ENCODE measurements at places on chromosomes 11 and 22.

DNA sequence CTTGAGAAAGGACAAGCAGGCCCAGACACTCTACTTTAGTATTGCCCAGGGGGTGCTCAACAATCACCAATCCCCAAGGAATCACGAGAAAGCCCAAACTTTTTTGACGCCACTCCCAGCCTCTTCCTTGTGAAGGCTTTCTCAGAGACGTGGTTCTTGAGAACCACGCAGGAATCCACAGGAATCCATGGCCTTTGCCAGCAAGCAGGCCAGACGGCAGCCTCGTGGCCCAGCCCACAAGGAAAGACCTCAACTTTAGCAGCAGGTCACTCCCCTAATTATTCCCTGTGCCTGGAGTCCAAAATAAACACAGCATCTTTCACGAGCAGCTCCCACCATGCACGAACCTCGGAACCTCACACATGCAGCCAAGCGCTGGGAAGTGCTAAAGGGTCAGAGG, 104.2 kb downstream of the WT1 start:
- DNase-seq = no peak

GRCh38 chr11:63290285-63290684, 46.9 kb upstream of the SLC22A25 start:
- no peak for DNase-seq

- no peak for DNase-seq
These were observed 39.4 kb upstream of the TTC12 start for GRCh38 chr11:113274713-113275582.

DNA sequence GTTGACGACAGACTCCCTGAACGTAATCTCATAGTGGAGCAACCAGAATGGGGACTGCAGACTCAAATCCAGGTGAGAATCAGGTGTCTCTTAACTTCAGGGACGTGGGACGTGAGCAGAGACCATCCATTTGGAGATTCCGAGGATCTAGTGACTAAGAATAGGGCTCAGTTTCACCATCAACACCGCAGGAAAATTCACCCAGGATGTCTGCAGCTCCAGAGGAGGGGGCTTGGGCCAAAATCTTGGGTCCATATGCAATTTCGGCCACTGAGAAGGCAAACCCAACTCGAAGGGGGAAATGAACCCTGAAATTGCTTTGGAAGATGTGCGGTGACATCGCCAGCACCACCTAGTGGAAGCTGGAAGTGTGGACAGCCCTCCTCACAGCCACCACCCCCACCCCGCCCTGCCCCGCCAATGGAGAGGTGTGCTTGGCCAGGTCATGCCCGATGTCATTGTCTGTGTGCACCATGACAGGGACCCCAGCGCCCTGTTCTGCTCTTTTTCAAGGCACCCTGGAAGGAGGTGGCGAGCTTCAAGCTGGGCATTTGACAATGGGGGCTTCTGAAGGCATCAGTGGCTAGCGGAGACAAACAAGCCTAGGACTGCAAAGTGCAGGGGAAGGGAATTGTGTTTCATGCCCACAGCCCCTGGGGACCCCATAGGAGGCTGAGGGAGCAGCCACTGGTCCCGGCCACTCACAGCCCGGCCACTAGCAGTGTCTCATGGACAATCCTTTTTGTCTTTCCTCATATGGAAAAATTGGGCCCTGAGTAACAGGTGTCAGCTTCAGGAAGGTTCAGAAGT, 24.8 kb downstream of the APOL1 start:
- peak; percentile 66 for DNase-seq

DNA sequence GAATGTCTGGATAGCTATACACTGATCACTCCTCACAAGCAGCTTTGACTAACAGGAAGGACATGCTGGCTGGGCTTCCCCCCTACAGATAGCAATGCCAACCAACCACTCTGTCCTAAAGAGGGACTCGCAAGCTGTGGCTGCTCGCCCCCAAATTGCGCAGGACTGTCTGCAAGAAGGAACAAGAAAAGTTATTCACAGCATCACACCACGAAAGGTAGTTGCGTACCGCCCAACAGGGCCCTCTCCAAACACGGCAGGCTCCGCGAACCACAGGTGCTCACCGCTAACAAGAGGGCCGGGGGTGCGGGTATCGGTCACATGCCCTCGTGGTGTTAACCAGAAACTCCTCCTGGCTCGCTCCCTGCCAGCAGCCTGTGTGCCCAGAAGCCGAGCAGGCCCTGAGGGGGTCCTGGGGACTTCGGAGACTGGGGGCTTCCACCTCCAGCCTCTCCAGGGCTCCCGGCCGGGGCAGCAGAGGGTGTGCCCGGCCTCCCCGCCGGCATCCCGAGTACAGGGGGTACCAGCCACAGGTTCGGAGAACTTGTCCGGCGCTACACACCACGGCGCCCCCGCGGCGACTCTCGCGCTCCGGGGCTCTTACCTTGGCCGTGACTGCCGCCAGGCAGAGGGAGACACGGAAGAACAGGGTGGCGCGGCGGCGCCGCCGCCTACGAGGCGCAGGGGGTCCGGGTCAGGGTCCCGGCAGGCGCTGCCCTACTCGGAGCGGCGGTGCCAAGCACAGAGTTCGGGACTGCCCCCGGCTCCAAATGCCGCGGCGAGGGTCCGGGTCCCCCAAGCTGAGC, 682 bp downstream of the LARGE1 start:
- DNase-seq = peak; percentile 30

DNA sequence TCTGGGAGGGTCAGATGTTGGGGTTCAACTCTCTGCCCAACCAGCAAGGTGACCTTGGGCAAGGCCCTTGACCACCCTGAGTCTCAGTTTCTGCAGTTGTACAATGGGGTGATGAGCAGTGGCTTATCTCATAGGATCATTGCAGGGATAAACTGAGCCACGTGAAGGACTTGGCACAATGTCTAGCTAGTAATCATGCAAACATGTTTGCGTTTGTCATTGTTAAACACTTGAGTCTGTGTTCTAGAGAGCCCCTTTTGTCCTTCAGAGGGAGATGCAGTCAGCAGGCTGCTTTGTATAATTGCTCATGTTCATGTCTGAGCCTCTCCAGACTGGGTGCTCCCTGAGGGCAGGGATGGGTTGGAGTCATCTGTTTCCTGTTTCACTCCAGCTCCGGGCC, 15.8 kb downstream of the CD82 start:
- no peak for DNase-seq

DNA sequence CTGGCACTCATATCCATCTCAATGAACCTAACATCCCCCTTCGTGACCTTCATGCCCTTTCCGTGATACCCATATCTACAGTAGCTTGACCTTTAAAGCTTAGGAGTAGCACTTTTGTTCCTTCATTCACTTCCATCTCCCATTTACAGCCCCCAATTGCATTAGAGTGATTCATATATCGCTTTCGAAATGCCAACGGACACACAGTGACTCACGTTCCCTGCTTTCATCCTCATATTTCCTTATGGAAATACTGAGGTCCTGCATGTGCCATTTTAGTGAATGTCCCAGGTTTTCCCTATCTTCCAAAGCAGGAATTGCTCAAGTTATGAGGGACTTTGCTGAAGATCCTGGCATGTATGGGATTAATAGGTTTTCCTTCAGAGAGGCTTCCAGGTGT, 44.3 kb upstream of the CEP126 start:
- peak; percentile 81 for DNase-seq

GRCh38 chr11:44557464-44557863, 8.0 kb upstream of the CD82 start:
- no peak for DNase-seq

- DNase-seq = no peak
These were observed 35.5 kb downstream of the USP28 start for GRCh38 chr11:113839842-113840241.

GRCh38 chr22:21730535-21731308, 4.9 kb downstream of the YPEL1 start:
- DNase-seq = no peak

GRCh38 chr11:67268081-67268961, 2.0 kb downstream of the GRK2 start:
- DNase-seq = no peak

DNA sequence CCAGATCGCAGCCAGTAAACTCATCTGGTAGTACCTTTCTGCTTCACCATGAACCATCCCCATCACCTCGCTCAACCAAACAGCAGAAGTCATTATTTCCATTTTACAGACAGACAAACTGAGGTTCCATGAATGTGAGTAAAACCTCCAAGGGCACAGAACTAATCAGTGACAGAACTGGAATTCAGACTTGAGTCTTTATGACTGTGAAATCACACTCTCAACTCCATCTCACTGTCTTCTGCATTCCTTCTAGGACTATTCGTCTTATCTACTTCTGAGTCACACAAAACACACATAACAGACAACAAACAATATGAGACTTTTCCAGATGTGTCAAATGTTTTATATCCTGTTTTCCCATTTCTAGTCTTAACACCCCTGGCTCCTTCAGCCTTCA, 9.3 kb upstream of the NUP50 start:
- peak; percentile 53 for DNase-seq

GRCh38 chr11:73191151-73191550, 26.9 kb upstream of the P2RY2 start:
- no peak for DNase-seq

GRCh38 chr22:32079130-32080089, 36.3 kb downstream of the SLC5A1 start:
- DNase-seq = peak; percentile 72

- DNase-seq = peak; percentile 74
These were observed 901 bp upstream of the PARVA start for GRCh38 chr11:12376259-12377081.

DNA sequence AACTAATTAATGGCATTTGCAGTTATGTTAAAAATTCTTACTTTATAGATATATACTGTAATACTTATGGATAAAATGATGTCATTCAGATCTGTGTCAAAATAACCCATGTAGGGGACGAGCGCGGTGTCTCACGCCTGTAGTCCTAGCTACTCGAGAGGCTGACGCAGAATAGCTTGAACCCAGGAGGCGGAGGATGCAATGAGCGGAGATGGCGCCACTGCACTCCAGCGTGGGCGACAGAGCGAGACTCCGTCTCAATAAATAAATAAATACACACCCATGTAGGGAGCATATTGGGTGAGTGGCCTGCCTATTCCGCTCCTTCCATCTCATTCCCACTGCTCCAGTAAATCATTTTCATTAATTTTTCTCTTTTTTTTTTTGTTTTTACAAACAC, 7.1 kb downstream of the SNU13 start:
- DNase-seq = no peak

GRCh38 chr22:43042101-43042780, 27.3 kb upstream of the PACSIN2 start:
- peak; percentile 32 for DNase-seq

GRCh38 chr11:117900121-117900648, 23.7 kb upstream of the FXYD6 start:
- no peak for DNase-seq

DNA sequence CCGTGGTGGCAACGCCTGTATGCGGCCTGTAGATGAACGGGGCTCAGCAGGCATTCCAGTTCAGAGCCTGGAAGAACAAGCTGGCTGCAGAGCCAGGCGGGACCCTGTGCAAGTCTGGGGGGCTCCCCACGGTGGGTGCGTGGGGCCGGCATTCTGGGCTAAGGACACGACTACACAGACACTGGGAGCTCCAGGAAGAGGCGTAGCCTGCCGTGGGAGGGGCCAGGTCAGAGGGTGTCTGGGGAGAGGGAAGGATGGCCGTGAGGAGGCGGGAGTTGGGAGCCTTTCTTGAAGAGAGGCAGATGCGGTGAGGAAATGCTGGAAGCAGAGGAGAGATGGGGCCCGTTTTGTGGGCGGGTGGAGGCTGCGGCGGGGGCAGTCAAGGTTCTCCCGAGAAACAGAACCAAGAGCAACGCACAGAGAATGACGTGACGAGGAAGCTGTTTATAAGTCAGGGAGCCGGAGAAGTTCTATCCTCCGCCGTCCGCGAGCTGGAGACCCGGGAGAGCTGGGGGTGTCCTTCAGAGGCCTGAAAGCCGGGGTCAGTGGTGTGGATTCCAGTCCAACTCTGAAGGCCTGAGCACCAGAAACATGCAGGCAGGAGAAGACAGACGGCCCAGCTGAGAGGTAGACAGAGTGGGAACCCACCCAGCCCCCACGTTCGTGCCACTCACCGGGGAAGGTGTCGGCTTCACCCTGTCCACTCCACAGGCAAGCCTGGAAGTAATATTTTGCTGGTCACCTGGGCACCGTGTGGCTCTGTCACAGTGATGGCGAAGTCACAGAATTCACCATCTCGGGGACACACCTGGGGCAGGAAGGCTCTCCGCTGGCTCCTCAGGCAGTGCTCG, 529.6 kb downstream of the BRD1 start:
- DNase-seq = no peak

DNA sequence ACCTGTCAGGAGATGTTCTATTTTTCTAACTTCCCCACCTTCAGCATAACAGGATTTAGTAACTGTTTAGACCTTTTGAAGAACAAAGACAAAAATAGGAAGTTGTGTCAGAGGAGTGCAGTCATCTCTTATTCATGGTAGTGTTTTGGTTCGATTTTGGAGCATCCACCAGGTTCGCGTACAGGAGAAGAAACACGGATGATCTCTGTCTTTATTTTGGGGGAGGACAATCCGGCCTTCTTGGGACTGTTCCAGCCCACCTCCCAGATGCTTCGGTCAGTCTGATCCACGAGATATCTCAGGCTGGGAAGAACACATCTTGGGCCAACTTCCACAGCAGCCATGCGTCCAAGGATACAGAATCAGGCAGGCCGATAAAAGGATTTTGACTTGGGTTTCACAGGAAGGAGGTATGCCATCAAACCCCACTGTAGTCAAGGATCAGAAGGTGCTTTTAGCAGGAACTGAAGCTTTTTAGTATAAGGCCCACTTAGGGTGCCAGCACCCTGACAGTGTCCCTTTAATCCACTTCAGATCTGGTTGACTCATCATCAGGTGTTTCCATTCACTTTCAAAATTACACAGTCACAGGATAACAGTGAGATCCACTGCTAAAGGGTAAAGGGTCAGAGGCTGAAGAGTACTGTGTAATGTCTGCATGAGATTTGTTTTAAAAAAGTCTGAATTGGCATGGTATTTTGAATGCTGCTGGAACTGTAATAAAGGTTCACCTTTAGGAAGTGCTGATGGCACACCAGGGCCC, 16.5 kb downstream of the PATZ1 start:
- no peak for DNase-seq

GRCh38 chr11:89175796-89176195, 1.9 kb upstream of the TYR start:
- DNase-seq = peak; percentile 1

GRCh38 chr11:61815790-61816735, 740 bp downstream of the FADS1 start:
- peak; percentile 64 for DNase-seq

GRCh38 chr11:17391493-17392355, 3.3 kb upstream of the KCNJ11 start:
- no peak for DNase-seq

GRCh38 chr11:11171285-11171684, 181.8 kb downstream of the CSNK2A3 start:
- DNase-seq = peak; percentile 82

DNA sequence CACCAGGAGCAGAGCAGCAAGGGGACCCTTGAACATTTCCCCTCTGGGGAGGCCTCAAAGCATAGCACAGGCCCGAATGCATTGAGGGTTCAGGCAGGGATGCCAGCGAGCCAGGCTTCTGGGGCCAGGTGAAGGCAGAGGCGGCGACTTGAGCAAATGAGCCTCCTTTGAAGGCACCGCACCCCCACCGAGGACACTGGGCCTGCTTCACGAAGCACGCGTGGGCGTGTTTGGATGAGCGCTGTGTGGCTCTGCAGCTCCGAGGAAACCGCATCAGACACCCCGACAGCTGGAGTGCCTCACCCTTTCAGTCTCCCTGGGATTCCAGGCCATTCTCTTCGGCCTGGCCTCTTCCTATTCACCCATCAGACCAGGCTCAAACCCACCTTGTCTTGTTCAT, 301.8 kb downstream of the NTM start:
- DNase-seq = no peak

All from fibroblast of skin of right quadriceps (primary cell).